ENCODE measurements at places on chromosomes 3 and 15.

GRCh38 chr3:65873028-65873427 is 165.7 kb downstream of the MAGI1 start:
- DNase-seq, result no peak

DNA sequence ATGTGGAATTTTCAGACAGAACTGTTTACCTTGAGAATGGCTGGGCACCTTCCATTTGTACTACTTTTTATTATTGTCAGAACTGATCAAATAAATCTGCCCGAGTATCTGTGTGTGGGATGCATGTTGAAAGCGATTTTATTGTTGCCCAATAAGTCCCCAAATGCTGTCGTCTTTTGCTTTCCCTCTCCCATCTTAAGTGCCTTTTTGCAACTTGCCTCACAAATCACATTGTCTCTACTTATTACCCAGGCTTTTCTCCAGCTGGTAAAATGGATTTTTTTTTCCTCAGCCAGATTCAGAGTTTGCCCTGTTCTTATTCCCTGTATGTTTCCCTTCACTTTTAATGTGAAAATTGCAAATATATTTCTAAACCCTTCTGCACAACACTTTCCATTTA is 163.1 kb downstream of the CNTN4 start:
- DNase-seq, result no peak

DNA sequence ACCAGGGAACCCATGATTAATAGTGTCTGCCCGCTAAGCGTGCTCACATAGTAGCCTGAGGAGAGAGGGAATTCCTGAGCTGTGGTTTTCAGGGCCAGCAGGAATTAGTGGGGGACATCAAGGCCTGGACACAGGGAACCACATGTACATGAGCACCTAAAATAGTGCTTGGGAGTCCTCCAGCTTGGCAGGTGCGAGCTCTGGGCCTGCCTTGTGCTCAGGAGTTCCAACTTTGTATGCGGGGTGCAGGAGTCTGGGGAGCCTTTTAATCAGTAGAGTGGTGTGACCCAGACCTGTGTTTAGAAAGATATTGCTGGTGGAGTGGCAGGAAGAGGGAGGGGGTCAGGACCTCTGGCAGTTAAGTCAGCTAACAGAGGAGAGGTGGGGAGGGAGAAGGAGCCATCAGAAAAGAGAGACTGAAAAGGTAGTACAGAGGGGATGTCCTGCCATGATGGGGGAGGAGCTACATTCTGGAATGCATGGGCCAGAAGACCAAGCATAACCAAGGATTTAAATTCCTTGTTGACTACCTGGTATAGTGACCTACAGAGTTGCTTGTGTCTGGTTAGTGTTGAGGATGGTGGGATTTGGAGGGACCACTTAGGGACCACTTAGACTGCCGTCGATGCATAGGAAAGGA is 1.9 kb downstream of the DAG1 start:
- no peak for DNase-seq

GRCh38 chr15:64895285-64896065 is 16.2 kb upstream of the ANKDD1A start:
- no peak for DNase-seq

DNA sequence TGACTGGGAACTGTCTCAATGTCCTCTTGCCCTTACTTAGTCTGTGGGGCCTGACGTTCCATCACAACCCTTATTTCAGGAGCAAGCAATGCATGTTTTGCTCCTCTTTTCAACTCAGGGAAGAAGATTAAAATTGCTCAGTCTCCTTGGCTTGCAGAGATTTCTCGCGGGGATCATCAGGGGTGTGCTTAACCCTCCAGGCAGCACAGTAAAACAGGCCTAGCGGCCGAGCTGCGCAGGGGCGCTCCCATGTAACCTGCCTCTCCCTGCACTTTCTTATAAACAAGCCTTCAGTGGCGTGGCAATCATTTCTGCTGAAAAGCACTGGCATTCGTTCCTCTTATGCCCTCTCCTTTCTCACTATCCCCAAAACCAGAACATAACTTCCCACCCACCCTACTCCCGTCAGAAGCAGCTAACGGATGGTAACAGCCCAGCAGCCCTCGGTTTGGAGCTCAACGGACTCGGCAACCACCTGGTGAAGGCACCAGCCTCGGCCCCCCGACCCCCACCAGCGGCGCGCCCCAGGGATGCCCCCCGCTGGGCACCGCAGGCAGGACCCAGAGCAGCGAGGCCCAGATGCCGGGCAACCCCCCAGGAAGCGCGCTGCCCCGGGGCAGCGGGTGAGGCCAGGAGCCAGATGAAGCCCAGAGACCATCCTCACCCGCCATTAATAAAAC is 1.1 kb downstream of the MCF2L2 start:
- no peak for DNase-seq

DNA sequence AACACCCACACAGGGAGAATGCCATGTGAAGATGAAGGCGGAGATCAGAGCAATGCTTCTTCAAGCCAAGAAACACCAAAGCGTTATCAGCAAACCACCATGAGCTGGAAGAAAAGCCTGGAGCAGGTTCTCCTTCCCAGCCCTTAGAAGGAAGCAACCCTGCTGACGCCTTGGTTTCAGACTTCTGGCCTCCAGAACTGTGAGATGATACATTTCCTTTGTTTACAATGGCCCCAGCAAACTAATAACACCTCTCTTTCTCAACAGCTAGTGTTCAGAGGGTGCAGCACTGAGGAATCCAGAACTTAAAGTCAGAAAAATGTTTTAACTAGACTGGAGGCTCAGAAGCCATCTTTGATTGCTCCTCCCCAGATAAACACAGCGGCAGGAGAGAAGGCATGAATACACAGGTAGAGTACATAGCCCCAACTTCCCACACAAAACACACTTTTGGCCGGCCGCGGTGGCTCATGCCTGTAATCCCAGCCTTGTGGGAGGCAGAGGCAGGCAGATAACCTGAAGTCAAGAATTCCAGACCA is 132.4 kb upstream of the LPP start:
- no peak for DNase-seq
